Activated B cell treated with CpG ODN at 0.5 μM for 24 hours (primary cell): ENCODE measurements at places on chromosomes 6 and 20.

- DNase-seq = no peak
- no peak overlapping the region for H3K27ac ChIP-seq
- peaks cover 48% of the 10 kb centered on the region for H3K36me3 ChIP-seq
- H3K27me3 ChIP-seq = no peaks in the 10 kb centered on the region
- H3K4me1 ChIP-seq = peaks cover 26% of the 10 kb centered on the region
- no peak overlapping the region for H3K4me3 ChIP-seq
These were observed 215.2 kb downstream of the TMEM242 start for GRCh38 chr6:157107915-157108651.

- no peak overlapping the region for H3K27ac ChIP-seq
- H3K4me1 ChIP-seq = no peaks in the 10 kb centered on the region
- H3K4me3 ChIP-seq = no peak overlapping the region
- DNase-seq = no peak
- no peaks in the 10 kb centered on the region for H3K36me3 ChIP-seq
- no peaks in the 10 kb centered on the region for H3K27me3 ChIP-seq
These were observed 751.5 kb downstream of the EPHA7 start for GRCh38 chr6:92667843-92668242.

DNA sequence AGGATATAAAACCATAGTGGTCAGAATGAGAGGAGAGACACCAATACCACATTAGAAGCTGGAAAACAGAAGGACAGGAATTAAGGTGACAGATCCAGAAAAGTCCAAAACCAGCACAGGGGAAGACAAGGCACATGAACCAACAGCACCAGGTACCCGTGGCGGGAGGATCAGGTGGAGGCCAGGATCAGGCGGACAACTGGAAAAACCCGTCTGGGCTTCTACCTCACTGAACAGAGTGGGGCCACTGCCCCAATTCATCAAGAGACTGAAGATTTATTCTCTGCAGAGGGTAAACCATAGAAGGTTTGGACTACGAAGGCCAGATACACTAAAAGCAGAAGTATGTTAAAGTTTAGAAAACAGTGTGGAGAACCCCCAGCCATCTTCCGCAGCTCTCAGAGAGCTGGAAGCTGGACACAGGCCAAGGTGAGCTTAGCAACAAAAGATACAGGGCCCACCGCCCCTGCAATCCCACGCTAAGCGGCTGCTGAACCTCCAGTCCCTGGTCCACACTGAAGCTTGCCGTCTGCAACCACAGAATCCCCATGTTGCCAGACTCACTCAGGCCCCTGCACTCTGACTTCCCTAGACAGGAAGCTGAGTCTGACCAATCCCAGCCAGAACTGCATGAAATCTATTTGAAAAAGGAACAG lies 29.9 kb downstream of the ABHD12 start:
- H3K4me3 ChIP-seq = peak overlapping the region; percentile 39
- H3K4me1 ChIP-seq = peaks cover 23% of the 10 kb centered on the region
- H3K36me3 ChIP-seq = no peaks in the 10 kb centered on the region
- no peak for DNase-seq
- H3K27me3 ChIP-seq = no peaks in the 10 kb centered on the region

- peaks cover 12% of the 10 kb centered on the region for H3K27me3 ChIP-seq
- no peak overlapping the region for H3K4me3 ChIP-seq
- H3K4me1 ChIP-seq = no peaks in the 10 kb centered on the region
- DNase-seq = no peak
- no peak overlapping the region for H3K27ac ChIP-seq
- H3K36me3 ChIP-seq = no peaks in the 10 kb centered on the region
These were observed 152.3 kb downstream of the EDN1 start for GRCh38 chr6:12442455-12442854.

DNA sequence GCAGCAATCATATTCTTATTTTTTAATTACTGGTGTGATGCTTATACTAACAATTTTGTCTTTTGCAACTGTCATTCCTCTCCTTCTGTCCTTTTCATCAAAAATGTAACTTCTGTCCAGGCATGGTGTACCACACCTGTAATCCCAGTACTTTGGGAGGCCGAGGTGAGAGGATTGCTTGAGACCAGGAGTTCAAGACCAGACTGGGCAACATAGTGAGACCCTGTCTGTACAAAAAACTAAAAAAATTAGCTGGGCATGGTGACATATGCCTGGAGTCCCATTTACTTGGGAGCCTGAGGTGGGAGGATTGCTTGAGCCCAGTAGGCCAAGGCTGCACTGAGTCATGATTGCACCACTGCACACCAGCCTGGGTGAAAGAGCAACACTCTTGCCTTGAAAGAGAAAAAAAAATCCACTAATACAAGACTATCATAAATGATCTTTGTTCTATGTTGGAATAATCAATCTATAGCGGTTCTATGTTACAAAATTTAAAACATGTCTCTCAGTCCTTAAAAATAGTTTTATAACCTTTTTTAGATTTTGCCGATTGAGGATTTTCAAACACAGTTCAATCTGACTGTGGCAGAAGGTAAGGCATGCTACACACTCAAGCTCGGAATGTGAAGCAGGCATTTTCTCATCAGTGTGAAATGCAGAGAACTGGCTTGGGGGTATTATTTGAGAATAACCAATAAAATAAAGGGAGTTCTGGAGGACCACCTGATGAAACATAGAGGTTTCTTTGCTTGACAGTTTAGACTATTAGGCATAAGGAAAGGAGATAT lies 70.4 kb downstream of the ENPP1 start:
- no peaks in the 10 kb centered on the region for H3K36me3 ChIP-seq
- H3K27ac ChIP-seq = no peak overlapping the region
- DNase-seq = no peak
